ENCODE measurements at places on chromosomes 3 and 15.

GRCh38 chr3:42438193-42438592 lies 27.8 kb upstream of the LYZL4 start:
- DNase-seq, result no peak

- no peak for DNase-seq
These were observed 45.5 kb upstream of the SLC6A11 start for GRCh38 chr3:10770547-10770946.

GRCh38 chr3:46667061-46667621 lies 26.3 kb downstream of the ALS2CL start:
- no peak for DNase-seq

DNA sequence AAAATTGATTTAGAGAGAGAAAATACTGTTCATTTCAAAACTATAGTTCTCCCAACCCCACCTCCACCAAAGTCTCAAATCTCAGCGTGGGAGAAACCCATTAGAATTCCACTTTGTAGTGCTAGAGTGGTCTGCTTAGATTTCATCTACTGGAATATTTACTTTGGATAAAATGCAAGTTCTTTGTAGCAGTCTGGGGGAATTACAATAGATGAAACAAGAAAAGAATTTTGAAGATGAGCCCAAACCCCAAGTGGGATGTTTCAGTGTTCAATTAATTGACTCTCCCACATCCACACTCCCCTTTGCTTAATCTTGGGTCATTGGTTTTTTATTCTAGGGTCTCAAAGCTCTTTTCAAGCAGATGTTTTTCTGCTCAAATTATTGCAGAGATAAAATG lies 97.8 kb downstream of the RPL22L1 start:
- no peak for DNase-seq

- no peak for DNase-seq
These were observed 256.4 kb upstream of the ZNF385D start for GRCh38 chr3:22007368-22007767.
